ENCODE measurements at places on chromosomes 11 and 22. TPM values are rescaled to one million over a fixed set of nuclear protein-coding genes. Genes with fewer than 3 reads are reported as not detected.

The TIMP3 gene
- total RNA-seq = 614 TPM

The C11orf86 gene
- total RNA-seq = not detected

The BRSK2 gene
- total RNA-seq = 0.99 TPM

The MMP12 gene
- total RNA-seq = 0.44 TPM

The CABP4 gene
- total RNA-seq = not detected

The OR8D2 gene
- total RNA-seq = not detected
